GM12892 (cell line): ENCODE measurements at places on chromosomes 1 and 21.

DNA sequence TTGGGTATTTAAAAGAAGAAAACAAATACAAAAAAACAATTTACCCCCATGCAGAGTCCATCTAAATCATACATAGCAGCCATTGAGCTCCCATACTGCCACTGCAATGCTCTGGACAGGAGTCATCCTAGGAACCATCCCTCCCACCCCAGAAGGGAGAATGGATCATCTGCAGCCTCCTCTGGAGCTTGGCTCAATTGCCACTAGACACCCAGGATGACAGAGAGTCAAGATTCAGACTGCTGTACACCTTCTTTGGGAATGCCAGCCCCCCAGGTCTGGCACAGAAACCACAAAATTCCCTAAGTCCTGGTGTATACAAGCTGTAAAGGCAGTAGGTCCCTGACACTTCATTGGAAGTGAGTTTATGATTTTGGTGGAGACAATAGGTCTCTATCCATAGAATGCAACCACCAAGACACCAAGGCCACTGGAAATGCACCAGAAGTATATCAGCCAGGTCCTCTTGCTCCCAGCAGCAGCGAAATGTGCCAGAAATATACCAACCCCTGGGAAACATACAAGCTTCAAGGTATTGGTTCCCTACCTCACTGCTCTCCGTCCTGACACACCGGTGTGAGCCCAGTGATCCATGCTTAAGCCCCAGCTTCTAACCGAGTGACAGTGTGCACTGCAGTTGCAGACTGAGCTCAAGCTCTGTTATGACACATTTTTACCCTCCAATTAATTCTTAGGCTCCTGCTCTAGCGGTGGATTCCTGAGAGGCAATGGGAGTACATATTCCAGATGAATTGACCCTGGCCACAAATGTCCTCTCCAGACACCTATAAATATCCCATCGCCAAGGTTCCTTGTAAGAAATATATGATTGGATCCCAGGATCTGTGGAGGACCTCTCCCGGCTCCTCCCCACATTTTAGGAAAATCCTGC, 4.4 kb downstream of the TAL1 start:
- no peak for DNase-seq

- no peak for DNase-seq
Measured at GRCh38 chr21:32015461-32016139, 142.8 kb downstream of the HUNK start.

DNA sequence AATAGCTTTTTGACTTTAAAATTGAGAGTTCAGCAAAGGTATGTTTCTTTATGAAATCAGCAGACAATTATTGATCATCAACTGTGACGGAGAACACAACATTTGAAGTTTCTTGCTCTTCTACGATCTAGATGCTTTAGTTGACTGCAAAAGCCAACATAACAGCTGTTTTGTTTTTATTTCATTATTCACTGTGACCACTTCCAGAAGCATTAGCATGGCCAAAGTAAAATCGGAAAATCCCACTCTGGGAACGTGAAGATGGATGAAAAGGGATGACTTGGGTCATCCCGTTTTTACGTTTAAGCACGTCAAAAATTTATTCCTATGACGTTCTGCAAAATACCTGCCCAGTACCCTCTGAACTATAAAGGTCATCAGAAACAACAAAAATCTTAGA, 833.0 kb upstream of the ADAMTS5 start:
- no peak for DNase-seq

- DNase-seq = no peak
Measured at GRCh38 chr1:224780736-224781135, 148.7 kb upstream of the DNAH14 start.

- no peak for DNase-seq
Measured at GRCh38 chr1:64830030-64830651, 85.3 kb downstream of the RAVER2 start.

DNA sequence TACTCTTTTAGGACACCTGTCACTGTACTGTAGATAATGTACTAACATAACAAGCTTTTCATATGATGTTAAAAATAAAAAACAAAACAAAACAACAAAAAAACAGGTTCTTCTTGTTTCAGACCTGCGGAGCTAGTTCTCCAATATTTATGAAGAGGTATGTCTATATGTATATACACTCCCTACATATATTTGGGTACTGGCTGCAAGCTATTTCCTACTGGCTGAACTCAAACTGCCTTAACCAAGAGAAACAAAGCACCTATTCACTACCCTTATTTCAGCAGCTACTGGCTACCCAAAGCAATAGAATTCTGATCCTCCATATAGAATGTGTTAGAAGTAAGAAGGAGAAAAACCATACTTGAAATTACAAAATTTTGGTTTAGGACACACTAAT, 73.5 kb downstream of the ABL2 start:
- DNase-seq = no peak

- DNase-seq = no peak
Measured at GRCh38 chr1:156122519-156123355, 8.2 kb downstream of the LMNA start.

- DNase-seq = no peak
Measured at GRCh38 chr1:171641076-171641864, 11.2 kb downstream of the MYOC start.

- DNase-seq = no peak
Measured at GRCh38 chr1:202207292-202207691, 13.7 kb downstream of the LGR6 start.

DNA sequence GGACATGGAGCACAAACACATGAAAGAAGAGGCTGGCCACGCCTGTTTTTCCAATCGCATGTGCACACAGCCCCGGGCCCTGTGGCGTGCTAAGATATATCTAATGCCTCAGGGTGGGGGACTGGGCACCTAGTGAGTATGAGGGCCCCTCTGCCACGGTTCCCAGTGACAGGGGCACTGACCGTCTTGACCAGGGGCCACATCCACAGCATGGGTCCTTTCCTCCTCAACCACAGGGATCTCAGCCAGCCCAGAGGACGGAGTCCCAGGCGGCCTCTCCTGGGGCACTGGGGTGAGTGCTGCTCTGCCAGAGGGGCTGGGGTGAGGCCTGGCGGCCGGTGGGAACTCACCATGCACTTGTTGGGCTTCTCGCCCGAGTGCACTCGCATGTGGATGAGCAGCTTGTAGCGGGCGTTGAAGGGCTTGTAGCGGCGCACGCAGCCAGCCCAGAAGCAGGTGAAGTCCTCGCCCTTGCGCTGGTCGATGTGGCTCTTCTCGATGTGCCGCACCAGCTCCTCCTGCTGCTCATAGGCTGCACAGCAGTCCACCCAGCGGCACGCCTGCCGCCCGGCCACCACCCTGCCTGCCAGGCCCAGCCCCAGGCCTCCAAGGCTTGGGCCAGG, 134.7 kb downstream of the DMRTB1 start:
- no peak for DNase-seq

DNA sequence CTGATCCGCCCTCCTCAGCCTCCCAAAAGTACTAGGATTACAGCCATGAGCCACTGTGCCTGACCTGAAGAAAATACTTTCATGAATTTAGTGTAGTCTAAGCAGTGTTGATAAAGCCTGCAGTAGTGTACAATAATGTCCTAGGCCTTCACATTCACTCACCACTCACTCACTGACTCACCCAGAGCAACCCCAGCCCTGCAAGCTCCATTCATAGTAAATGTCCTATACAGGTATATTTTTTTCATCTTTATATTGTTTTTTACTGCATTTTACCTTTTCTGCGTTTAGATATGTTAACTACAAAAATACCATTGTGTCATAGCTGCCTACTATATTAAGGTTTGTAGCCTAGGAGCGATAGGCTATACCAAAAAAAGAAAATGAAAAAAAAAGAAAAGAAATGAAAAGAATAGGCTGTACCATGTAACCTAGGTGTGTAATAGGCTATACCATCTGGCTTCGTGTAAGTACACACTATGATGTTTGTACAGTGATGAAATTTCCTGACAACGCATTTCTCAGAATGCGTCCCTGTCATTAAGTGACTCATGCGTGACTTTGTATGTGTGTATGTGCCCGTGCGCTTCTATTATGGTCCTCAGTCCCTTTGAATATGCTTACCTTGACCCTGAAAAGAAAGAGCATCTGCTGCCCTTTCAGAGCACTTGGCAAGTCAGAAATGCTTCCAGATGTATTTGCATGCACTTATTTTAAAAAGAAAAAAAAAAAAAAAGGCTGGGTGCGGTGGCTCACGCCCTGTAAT, 9.2 kb upstream of the SLAMF8 start:
- no peak for DNase-seq

GRCh38 chr1:53369034-53369750, 41.3 kb upstream of the LRP8 start:
- DNase-seq = no peak

DNA sequence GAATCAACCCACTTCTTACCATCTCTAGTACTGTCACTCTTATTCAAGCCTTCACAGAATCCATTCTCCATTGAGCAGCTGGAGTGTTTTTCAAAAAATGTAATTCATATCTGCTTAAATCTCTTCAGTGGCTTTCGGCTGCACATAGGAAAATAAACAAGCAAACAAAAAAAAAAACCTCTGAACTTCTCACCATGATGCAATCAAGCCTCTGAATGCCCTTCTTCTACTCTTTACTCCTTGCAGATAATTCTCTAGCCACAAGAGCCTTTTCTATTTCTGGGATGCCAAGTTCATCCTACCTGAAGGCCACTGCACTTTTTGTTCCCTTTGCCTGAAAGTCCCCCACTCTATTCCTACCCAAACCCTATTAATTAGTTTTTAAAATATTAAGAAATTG, 14.2 kb downstream of the PIGM start:
- no peak for DNase-seq

DNA sequence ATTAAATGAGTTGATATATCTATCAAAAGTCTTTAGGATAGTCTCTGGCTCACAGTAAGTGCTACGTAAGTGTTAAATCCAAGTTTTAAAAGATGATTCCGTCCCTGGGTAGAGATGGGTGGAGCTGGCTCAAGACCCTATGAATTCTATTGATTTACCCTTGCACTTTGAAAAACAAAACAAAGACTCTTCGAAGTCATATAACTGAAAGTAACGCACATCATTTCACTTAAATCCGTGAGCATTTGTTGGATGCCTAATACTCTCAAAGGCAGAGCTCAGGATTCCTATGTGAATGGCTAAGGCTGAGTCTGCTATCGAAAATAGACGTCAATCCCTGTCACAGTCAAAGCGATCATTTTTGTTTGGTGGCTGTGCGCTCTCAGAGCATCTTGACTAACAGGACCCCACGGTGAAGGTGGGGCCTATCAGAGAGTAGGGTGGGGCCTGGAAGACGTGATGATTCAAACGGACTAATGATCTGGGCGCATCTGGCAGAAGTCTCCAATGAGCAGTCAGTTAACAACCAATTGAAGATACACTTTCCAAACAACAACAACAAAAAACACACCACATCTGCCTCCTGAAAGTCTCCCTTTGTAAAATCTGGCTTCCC, 1.2 kb upstream of the NUCKS1 start:
- DNase-seq = no peak

- DNase-seq = no peak
Measured at GRCh38 chr21:38315122-38315521, 58.3 kb downstream of the KCNJ15 start.

GRCh38 chr1:172414331-172414730, 6.2 kb upstream of the C1orf105 start:
- DNase-seq = no peak

DNA sequence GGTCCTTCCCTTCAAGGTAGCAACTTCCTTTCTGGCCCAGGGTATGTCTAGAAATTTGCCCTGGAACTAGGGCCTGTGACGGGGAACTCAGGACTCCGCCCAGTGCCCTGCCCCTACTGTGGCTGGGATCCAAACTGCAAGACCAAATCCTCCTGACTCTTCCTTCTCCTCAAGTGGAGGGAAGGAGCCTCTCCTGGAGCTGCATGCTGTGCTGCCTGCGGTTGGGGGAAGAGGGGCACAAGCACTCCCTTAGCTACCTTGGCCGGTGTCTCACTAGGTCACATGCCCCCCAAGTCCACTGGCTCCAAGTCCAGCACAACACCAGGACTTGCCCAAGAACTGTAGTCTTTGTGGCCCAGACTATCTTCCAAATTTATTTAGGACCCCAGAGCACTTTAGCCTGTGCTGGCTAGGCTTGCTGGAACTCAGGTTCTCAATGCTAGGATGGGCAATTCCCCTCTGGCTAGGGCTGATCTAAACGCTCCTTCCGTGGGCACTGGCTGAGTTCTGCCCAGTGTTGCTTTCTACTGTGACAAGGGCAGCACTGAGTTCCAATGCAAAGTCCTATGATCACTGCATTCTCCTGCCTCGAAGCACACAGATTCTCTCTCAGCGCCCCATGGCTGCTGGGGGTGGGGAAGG, 12.2 kb downstream of the ADSS2 start:
- DNase-seq = no peak

DNA sequence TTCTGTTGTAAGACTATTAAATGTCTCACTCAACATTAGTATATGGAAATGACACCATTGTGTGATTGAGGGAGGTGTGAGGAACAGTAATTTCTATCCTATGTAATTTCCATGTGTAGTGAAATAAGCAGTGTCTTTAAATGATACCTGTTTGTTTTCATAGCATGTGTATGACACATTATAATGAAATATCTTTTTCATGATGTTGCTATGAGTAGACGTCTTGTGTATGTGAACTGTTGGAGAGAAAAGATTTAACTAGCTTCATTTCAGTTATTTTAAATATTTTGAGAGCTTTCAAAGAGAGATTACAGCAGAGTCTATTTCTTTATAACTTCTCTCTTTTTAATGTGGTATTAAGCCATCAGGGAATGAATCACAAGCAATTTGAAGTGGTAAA, 71.5 kb upstream of the QSOX1 start:
- no peak for DNase-seq

GRCh38 chr1:109923131-109923945, 12.7 kb downstream of the CSF1 start:
- DNase-seq = no peak

- DNase-seq = no peak
Measured at GRCh38 chr1:67213164-67213563, 46.9 kb downstream of the IL23R start.

DNA sequence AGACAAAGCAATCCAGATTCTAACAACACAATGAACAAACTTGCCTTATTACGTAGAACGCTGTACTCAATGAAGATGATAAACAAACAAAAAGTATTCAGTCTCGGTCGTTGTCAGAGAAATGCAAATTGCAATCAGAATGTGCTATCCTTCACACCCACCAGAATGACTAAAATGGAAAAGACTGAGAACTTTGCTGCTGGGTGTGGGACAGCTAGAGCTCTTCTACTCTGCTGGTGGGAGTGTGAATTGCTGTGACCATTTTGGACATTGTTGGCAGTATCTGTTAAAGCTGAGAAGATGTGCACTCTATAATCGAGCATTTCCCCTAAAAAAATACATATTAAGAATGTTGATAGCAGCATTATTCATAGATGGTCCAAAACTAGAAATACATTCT, 111.4 kb downstream of the PEX14 start:
- DNase-seq = no peak

GRCh38 chr1:59045636-59046035, 251.3 kb upstream of the FGGY start:
- DNase-seq = no peak

GRCh38 chr21:45074818-45075595, 627 bp downstream of the ADARB1 start:
- DNase-seq = no peak

GRCh38 chr1:241934866-241935265, 22.7 kb upstream of the BECN2 start:
- DNase-seq = no peak

GRCh38 chr21:36207577-36208320, 51.1 kb downstream of the DOP1B start:
- DNase-seq = no peak

- DNase-seq = no peak
Measured at GRCh38 chr1:9852004-9852403, 28.2 kb upstream of the CLSTN1 start.

GRCh38 chr1:77168358-77168757, 50.9 kb downstream of the PIGK start:
- DNase-seq = no peak
